ENCODE measurements at places on chromosomes 7 and 10.

GRCh38 chr10:59562126-59562525, 147.5 kb downstream of the SLC16A9 start:
- no peak for DNase-seq

DNA sequence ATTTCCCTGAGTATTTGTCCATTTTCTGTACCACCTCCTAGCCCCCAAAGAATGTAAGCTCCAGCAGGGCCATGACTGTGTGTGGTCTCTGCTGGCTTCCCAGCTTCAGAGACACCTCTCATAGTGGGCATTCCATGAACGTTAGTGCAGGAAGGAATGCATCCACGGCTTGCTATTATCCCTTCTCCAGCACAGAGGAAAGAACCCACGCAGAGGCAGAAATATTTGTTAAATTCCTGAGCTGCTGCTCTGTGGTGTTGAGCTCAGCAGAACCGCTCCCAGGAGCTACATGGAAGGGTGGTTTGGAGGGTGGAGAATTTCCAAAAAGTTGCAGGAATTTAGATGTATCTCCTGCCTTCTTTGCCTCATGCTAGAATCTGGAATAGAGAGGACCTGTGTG, 275.2 kb downstream of the POU6F2 start:
- DNase-seq = no peak

GRCh38 chr7:117616694-117617093, 136.9 kb downstream of the CFTR start:
- no peak for DNase-seq

DNA sequence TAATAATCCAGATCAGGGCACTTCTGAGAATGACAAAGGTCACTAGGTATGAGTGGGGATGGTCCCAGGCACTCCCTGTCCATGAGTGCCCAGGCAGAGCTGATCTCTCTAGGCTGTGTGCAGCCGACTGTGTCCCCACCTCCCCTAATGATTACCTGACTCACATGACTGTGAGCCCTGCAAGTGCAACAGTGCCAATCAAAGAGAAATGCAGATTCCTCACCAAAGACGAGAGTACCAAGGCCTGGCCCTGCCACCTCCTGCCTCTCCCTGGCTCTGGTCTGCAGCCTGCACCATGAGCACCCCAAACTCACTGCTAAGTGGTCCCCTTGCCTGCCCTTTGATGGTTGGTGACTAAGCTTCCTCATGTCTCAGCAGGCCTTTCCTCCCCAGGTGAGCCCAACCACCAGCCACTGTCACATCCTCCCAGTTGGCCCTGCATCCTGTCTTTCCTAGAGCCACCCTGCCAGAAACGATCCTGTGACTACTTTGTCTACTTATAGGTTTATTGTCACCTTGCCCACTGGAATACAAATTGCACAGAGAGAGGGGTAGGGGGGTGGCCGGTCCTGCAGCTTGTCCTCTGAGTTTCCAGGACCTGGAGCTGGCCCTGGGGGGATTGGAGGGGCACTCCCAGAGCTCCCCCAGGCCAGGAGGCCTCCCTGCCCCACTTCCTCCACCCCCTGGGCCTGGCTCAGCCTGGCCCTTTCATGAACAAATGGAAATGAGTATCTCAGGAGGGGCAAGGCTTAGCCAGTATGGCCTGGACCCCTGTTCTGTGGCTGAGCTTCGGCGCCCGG, 22.4 kb upstream of the GDF10 start:
- peak; percentile 70 for DNase-seq

DNA sequence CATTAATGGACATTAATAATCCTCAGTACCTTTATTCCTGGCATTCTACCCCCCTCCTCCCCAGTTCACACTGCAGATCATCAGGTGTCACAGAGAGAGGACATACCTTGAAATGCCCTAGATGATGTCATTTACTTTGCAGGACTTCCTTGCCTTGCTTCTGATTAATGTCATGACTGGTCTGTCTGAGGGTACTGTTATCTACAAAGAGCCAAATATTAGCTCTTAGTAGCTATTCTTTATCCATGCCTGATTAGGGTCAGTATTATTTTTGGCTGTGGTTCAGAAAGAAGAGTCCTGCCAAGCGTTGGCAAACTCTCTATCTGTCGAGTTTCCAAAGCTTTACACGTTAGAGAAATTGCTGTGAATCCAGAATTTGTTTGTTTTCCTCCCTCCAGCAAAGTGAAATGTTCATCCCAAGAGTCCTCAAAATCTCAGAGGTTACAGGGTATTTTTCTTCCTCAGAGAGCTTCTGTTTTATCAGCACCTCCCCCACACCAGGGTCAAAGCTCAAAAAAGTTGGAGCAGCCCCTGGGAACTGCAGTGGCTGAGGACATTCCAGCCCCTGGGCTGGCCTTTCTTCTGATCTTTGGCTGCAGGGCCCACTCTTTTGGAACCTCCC, 12.6 kb downstream of the SCD start:
- no peak for DNase-seq

GRCh38 chr7:25375805-25376600, 147.7 kb upstream of the NPVF start:
- DNase-seq = no peak

- DNase-seq = no peak
These were observed 1.5 kb downstream of the GIMAP4 start for GRCh38 chr7:150568714-150569113.

- no peak for DNase-seq
These were observed 131.3 kb downstream of the ANK3 start for GRCh38 chr10:60258429-60258797.

- no peak for DNase-seq
These were observed 162.3 kb downstream of the HECW1 start for GRCh38 chr7:43274752-43275151.

DNA sequence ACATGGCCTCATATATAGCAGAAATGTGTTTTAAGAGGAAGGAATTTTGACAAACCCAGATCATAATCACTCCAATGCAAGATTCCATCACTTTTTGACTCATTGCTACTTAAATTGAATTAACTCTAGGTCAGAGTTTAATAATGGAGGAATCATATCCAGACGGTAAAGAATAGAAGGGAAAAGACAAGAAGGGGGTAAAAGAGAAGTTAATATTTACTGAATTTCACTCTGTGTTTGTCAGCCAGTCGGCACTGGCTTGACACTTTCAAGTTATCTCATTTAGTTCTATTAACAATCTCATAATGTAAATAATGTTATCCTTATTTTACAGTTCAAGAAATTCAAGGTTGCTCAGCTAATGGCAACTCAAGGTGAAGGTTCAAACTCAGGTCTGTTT, 147.5 kb downstream of the SEMA3A start:
- DNase-seq = no peak

DNA sequence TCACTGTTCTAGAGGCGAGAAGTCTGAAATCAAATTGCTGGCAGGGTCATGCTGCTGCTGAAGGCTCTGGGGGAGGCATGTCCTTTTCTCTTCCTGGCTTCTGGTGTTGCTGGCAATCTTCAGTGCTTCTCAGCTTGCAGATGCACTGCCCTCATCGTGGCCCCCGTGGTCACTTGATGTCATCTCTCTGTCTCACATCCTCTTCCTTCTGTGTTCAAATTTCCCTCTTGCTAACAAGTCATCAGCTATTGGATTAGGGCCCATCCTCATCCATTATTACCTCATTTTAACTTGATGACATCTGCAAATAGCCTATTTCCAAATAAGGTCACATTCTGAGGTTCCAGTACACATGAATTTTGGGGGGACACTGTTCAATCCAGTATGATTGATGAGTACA, 36.6 kb upstream of the SRGN start:
- peak; percentile 29 for DNase-seq

DNA sequence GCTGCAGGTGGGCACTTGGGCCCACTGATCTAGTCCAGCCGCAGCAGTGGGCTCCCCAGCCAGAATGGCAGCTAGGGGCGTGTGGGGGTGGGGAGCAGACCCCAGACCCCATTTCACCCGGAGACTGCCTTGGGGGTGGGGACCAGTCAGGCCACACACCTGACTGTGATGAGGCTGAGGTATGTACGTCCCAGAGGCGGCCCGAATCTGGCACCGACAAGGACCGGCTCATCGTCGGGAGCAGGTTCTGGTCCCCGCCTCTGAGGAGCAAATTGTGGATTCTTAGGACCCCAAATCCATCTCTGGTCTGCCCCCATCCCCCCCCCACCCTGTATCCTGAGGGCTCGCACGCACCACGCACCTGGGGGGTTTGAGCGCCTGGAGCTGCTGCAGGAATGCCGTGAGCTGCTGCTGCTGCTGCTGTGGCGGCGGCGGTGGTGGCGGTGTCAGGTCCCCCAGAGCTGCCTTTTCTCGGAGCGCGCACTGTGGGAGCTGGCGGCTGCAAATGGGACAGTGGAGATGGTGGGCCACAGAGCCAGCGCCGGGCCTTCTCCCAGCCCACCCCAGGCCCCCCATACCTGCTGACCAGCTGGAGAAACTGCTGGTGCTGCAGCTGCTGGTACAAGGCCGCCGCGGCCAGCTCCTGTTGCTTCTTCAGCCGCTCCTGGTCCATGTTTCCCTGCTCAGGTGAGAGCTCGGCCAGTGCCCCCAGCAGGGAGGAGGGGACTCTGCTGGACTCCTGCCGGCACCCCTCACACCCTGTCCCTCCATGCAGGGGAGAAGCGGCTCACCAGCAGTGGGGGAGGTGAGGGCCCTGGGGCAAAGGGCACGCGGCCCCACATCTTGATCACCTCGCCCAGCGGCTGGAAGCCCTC, 10.2 kb downstream of the GIGYF1 start:
- DNase-seq = no peak

GRCh38 chr10:110751850-110752249, 107.7 kb downstream of the RBM20 start:
- no peak for DNase-seq

- DNase-seq = no peak
These were observed 10.2 kb upstream of the SP4 start for GRCh38 chr7:21417647-21418046.

DNA sequence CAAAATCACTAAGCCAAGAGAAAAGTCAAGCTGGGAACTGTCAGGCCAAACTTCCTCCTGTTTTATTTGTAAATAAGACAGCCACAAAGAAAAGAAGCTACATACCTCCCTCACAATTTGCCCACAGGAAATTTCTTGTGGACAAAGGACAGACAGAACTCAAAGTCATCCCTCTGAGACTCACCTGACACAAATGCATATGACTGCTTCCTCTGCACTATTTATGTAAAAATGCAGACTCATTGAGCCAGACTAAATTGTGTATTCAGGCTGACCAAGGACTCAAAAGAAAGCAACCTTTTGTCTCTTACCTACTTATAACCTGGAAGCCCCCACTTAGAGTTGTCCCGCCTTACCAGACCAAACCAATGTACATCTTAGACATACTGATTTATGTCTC, 11.8 kb downstream of the TOMM7 start:
- no peak for DNase-seq

DNA sequence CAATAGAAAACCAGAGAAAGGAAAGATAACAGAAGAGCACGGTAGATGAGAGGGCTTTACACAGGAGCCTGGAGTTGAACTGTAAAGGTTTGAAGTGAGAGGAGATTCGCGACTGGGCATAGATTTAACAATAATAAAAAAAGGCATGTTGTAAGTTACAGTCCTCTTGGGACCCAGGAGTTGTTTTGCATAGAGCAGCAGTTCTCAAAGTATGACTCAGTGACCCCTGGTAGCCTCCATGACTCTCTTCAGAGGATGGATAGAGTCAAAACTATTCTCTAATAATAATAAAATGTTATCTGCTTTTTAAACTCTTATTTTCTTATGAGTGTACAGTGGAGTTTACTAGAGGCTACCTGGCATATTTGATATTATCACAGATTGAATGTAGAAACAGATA, 262.3 kb downstream of the SORCS3 start:
- no peak for DNase-seq

GRCh38 chr10:63554657-63555056, 33.5 kb downstream of the REEP3 start:
- DNase-seq = peak; percentile 92

DNA sequence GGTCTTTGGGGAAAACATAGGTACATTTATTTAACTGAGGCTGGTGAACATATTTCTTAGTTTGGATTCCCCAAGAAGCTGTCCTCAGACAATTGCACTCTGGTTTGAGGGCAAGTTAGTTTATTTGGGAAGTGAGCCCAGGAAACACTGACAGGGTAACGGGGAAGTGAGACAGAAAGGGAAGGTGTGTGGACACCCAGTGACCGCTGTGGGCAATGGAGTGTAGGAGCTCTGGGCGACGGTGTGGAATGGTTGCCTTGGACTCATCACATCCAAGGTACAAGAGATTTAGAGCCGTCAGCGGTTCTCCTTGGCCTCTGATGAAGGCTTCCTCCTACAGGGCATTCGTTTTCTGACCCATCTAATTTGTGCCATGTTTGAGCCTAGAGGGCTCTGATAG, 7.1 kb downstream of the MRC1 start:
- DNase-seq = no peak

DNA sequence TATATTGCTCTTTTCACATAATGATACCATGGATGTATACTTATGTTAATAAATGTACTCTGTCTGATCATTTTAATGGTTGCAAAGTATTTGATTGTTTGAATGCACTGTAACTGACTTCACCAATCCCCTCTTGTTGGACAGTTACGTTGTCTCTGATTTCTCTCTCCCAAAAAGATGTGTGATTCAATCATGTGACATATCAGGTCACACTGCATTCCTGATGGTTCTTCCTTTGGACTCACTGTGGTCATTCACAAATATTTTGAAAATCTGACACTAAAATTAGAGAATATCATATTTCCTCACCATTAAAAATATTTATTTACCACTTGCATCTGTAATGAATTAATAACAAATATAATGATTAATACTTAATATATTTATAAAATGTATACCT, 22.2 kb downstream of the SLC16A12 start:
- no peak for DNase-seq

GRCh38 chr10:69747179-69747578, 54.5 kb upstream of the COL13A1 start:
- no peak for DNase-seq

DNA sequence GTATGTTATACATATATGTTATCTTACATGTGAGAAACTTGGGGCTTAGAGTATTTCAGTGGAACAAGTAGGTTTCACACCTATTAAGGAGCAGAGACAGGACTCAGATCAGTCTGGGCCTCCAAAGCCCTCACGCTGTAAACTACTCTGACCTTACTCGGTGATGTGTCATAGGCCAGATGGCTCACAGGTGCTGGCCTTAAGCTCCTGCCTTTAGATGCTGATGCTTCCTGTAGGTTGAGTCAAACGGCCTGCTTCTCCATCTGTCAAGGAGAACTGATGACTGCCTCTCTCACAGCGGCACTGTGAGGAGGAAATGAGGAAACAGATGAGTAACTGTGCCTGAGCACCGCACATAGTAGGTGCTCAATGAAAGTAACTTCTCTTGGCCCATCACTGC, 312.6 kb upstream of the COBL start:
- no peak for DNase-seq

GRCh38 chr10:51846856-51847506, 147.6 kb upstream of the CSTF2T start:
- DNase-seq = no peak

GRCh38 chr7:45922810-45923209, 1.7 kb upstream of the IGFBP3 start:
- DNase-seq = no peak

GRCh38 chr10:77478962-77479359, 158.6 kb downstream of the KCNMA1 start:
- DNase-seq = no peak

Data from hematopoietic multipotent progenitor cell (in vitro differentiated cells).